ENCODE measurements at places on chromosomes 11 and 22.

GRCh38 chr22:27213766-27214581 lies 556.6 kb downstream of the MIAT start:
- no peak for DNase-seq

GRCh38 chr22:46295277-46295971 lies 1.2 kb upstream of the GTSE1 start:
- no peak for DNase-seq

- DNase-seq = no peak
Measured at GRCh38 chr11:75740681-75741080, 23.0 kb downstream of the MOGAT2 start.

GRCh38 chr11:10412266-10412665 lies 42.8 kb upstream of the AMPD3 start:
- no peak for DNase-seq

- no peak for DNase-seq
Measured at GRCh38 chr11:37141707-37142106, 543.7 kb upstream of the RAG2 start.

GRCh38 chr11:63738720-63739360 lies 29.7 kb downstream of the ZFTA start:
- DNase-seq = peak; percentile 9

GRCh38 chr22:32478994-32479393 lies 4.4 kb downstream of the FBXO7 start:
- DNase-seq = no peak

GRCh38 chr11:66834943-66835342 lies 8.3 kb upstream of the RCE1 start:
- no peak for DNase-seq

GRCh38 chr11:66728693-66729385 lies at the start of gene SPTBN2:
Gene SPTBN2, minus strand, starts transcription at chr11:66729216. Its CDS starts 7,976 bp downstream, at chr11:66721240.
- DNase-seq = no peak

DNA sequence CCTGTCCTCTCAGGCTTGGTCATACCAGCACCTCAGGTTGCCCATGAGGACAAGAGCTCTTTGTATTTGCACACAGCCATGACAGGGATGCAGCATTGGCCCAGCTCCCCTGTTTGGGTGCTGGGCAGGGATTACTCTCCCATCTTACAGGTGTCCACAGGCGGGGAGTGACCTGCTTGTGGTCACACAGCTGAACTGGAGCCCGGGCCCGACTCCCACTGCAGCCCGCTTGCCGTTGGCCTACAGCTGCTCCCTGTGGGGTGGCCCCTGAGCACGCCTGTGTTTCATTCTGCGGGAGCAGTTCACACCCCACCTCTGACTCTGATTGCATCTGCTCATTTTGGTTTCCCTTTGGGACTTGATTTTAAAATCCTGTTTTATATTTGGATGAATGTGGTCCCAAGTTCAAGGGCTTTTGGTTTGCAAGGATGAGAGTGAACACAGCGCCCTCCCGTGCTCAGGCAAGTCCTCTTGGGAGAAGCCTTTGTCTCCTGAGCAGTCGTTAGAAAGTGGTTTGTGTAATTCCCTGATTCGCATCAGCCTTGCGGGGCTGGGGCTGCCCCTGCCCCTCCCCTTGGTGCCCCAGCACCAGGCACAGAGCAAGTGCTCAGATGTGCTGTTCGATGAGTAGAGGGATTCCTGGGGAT lies 9.3 kb downstream of the PICK1 start:
- DNase-seq = no peak
